ENCODE measurements at places on chromosomes 5 and 9. TPM values are rescaled to one million over a fixed set of nuclear protein-coding genes. Genes with fewer than 3 reads are reported as not detected.

DNA sequence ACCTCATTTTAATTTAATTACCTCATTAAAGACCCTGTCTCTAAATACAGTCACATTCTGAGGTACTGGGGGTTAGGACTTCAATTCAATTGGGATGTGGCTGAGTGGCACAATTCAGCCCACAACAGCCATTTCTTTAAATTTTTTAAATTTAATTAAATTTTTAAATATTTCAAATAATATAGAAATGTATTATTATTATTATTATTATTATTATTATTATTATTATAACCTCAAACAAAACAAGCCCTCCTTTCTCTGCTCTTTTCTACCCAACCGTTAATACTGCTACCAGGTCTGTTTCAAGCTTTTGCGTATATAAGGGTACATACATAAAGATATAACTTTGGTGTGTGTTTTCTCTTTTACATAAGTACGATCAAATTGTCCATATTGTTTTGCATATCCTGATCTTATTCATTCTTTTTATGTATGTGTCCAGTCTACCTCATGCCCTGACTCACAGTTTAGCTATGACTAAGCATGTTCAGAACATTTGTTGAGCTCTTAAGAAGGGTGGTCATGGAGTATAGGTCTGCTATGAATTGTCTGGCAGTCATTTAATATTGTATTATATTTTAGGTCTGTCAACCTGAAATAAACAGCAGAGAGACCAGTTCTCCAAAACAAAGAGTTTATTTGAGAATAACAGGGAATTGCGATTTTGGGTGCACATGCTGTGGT lies 16.1 kb upstream of the RAB14 start:
- DNase-seq, result no peak

GRCh38 chr5:54205453-54205852 lies 104.9 kb downstream of the ARL15 start:
- DNase-seq, result no peak

DNA sequence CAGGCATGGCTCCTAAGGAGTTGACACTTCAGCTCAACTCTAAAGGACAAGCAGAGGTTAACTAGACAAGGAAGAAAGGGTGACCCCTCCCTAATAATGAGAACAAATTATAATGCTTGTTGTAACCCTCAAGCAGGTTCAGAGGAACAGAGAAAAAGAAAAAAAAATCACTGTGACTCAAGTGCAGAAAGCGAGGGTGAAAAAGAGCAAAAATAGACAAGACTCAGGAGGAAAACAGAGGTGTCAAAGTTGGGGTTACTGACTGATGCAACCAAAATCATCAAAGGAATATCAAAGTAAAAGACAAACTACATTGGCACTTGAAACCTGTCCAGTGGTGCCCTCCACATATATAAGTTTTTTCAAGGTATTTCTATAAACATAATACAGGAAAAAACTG lies 28.4 kb downstream of the FBXW11 start:
- DNase-seq, result no peak

Gene THBS4
- 464 TPM for total RNA-seq

- DNase-seq, result no peak
Measured at GRCh38 chr5:169627551-169627950, 9.5 kb upstream of the DOCK2 start.

GRCh38 chr5:124436294-124436693 lies 310.1 kb downstream of the ZNF608 start:
- no peak for DNase-seq

DNA sequence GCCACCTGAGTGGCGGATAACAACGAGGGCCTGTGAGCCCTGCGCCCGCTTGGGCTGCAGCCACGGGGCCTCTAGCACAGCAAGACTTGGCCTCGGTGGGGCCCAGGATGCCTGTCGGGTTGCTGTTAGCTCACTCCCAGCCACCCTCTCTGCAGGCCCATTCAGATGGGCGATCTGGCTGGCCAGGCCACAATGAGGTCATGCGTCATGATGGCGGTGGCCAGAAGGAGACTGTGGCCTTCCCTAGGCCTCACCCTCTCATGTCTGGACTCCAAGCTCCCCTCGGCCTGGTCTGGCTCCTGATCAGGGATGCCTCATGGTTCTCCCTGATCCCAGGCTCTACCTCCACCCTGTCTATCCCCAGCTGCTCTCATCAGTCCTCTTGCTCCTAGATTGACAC lies 19.0 kb upstream of the TCOF1 start:
- DNase-seq, result no peak

DNA sequence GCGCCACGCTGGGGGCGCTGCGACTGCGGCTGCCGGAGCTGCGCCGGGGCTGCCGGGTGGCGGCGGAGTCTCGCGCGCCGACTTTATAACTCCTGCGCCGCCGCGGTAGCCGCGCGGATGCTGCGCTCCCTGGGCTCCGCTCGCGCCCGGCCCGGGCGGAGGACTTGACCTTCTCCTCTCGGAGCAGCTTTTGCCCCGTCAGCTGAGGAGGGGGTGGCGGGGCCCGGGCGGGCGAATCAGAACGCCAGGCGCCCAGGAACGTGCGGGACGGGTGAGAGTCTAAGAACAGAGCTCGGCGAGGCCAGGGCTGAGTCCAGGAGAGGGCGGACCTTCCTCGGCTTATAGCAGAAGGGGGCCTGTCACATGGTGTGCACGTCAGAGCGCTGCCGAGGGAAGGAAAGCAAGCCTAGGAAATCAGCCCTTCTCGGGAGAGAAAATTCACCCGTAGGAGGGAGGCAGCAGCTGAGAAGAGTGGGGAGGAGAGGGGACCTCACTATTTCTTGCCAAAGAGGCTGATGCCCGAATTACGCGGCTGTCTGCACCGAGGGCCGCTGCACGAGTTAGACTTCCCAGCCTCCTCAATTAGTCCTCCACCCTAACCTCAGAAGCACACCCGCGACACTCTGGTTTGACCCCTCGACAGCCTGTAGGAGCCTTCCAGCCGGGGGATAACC lies at the start of gene FOXD1:
TSS of gene FOXD1 (minus strand) at position 315 of the 674 bp plus-strand sequence. CDS start 415 bp downstream, outside the sequence.
- no peak for DNase-seq

Gene ERAP2
- 4.8 TPM for total RNA-seq

Gene BHMT
- not detected for total RNA-seq

DNA sequence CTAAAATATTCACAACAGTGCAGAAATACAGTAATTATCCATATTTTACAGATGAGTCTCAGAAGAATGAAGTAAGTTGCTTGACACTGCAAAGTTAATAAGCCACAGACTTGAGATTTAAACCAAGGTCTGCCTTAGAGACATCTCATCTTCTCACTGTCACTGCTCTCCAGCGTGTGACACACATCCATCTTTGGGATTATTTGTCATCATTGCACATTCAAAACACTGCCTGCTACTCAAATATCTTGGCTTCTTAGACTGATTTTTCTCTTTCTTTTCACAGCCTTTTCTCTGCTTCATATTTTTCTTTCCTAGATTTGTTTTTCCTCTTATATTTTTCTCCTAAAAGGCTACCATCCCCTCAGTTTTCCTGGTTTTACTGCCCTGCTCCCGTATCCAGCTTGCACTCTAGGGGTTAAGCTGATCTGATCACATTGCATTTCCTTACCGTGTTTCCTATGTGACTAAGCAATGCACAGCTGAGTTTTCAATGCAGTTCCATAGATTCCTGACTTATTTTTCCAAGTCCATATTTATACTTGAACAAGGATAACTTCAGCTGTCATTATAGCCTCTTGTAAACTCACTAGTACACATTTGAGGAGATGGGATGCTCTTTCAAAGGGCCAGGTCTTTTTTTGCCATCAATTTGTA lies 353.0 kb downstream of the PLK2 start:
- no peak for DNase-seq

- DNase-seq, result peak; percentile 51
Measured at GRCh38 chr5:136070486-136071285, 41.9 kb downstream of the TGFBI start.

DNA sequence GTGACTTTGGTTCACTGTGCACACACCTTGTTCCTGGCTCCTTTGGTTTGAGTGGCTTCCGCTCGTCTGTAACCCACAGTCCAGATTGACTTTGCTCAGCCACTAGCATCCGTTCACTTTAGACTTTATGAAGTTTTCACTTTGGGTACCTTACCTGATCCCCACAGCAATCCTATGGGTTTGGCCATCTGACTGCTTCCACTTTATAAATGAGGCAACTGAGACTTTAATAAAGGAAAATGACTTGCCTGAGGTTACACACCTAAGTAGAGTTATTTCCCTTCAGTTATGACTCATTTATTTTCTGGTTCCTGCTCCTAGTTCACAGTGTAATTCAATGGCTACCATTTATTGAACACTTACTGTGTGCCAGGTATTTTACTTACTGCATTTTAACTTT lies 94.2 kb upstream of the SAP30L start:
- no peak for DNase-seq

Gene CNTFR
- total RNA-seq, result 1.1 TPM

Gene MED10
- total RNA-seq, result 27.6 TPM

Gene GARIN3
- not detected for total RNA-seq

Gene FAM78A
- total RNA-seq, result 27.2 TPM

GRCh38 chr9:81724242-81724889 lies 35.0 kb upstream of the TLE1 start:
- no peak for DNase-seq

DNA sequence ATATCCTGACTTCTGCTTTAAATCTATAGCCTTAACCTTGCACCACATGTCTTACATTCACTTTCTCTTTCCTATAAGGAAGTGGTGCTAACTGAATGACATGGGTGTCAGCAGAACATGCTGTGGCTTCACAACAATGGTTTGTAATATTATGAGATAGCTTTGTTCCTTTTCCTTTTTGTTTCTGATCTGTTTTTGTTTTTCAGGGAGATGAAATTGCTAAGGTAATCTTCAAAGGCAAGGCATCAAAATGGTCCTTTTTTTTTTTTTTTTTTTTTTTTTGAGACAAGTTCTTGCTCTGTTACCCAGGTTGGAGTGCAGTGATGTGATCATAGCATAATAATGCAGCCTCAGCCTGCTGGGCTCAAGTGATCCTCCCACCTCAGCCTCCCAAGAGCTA lies 53.6 kb upstream of the RANBP6 start:
- DNase-seq, result no peak

DNA sequence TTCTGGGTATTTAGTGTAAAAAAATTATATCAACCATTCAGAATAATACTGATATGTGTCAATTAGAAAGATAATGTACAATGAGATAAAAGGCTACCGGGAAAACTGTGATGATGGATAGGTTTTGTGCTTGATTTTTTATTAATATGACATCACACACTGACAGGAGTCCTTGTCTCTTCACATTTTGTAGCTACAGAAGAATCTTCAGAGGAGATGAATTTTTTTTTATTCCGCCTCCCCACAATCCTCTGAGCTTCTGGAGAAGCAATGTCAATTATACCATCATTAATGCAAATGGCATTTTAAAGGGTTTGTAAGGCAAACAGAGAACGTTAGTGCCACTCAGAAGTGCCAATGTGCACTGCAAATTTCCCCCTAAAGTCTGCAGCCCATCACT lies 131.7 kb upstream of the CCNG1 start:
- no peak for DNase-seq

- no peak for DNase-seq
Measured at GRCh38 chr5:68227532-68228160, 12.1 kb downstream of the PIK3R1 start.

GRCh38 chr5:65811885-65812284 lies 89.9 kb downstream of the NLN start:
- DNase-seq, result no peak

GRCh38 chr5:154276261-154276972 lies 85.9 kb downstream of the GALNT10 start:
- no peak for DNase-seq

Gene CD274
- 17.9 TPM for total RNA-seq

- DNase-seq, result no peak
Measured at GRCh38 chr9:111743275-111743674, 51.5 kb downstream of the SHOC1 start.

- DNase-seq, result no peak
Measured at GRCh38 chr5:156295431-156295830, 31.5 kb upstream of the SGCD start.

DNA sequence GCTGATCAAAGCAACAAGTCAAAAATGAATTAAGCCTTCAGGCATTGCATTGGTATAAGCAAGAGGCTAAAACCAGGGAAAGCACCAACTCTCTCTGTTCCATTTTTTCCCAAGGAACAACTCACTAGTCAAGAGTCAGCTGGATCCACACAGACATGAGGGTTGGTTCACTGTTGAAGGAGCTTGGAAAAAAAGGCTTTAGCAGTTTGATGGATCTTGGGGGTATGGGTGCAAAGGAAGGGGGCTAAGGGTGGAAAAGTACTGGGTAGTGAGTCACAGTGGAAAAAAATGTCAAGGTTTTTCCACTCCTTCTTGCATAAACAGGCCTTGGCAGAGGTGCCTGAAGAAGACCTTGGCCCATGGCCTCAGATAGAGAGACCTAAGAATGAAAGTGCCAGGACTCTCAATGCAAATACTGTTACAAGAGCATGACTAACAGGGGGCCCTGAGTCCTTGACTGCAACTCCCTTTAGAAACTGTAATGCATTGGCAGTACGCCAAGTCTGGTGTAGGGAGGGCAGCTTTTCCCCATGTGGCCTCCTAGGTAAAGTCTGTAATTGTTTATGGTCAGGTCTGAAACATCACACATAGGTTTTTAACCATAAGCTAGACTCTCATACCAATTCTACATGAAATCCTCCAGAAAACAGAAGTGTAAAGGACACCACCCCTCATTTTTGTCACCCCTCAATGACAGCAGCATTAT lies 23.7 kb downstream of the ACTL7A start:
- no peak for DNase-seq

Gene SHC3
- 0.16 TPM for total RNA-seq

Gene TAF11L5
- not detected for total RNA-seq

- no peak for DNase-seq
Measured at GRCh38 chr5:81800797-81801196, 49.9 kb upstream of the SSBP2 start.

Gene LHX3
- total RNA-seq, result not detected

- no peak for DNase-seq
Measured at GRCh38 chr9:99980598-99980997, 74.1 kb downstream of the STX17 start.

GRCh38 chr5:169762338-169763095 lies 125.4 kb downstream of the DOCK2 start:
- no peak for DNase-seq

- DNase-seq, result peak; percentile 91
Measured at GRCh38 chr9:122350577-122351355, 20.1 kb upstream of the PTGS1 start.

DNA sequence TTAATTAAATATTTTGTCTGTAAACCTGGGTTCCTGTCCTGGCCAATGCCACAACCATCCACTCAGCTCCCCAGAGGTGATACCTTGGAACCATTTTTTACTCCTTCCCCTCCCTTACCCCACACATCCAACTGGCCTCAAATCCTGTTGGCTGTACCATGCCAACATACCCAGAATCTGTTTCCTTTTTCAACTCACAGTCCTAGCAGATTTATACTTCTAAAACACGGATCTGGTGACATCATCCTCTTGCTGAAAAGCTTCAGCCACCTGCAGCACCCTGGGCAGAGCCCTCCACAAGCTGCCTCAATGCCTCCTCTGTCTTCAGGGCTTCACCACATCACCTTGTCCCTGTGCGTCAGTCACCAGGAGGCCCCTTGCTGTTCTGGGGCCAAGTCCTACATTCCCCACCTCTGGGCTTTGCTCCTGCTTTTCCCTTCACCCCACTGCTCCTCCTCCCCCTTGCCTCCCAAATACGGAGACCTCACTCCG lies 14.9 kb downstream of the SEMA6A start:
- no peak for DNase-seq
